ENCODE measurements at places on chromosomes 1 and 21. TPM values are rescaled to one million over a fixed set of nuclear protein-coding genes. Genes with fewer than 3 reads are reported as not detected.

CACNA1S gene
- total RNA-seq, result not detected

AMY2A gene
- total RNA-seq, result not detected

TDRD10 gene
- 2.5 TPM for total RNA-seq

SPRR2B gene
- not detected for total RNA-seq

NGF gene
- total RNA-seq, result 4.0 TPM

PPIAL4G gene
- not detected for total RNA-seq

TBX15 gene
- total RNA-seq, result 0.43 TPM

VASH2 gene
- total RNA-seq, result 2.2 TPM

GRCh38 chr1:20472860-20473711, 12.9 kb downstream of the CAMK2N1 start:
- DNase-seq, result peak; percentile 83

GRCh38 chr1:85406887-85407533, 57.9 kb downstream of the DDAH1 start:
- DNase-seq, result no peak

DNA sequence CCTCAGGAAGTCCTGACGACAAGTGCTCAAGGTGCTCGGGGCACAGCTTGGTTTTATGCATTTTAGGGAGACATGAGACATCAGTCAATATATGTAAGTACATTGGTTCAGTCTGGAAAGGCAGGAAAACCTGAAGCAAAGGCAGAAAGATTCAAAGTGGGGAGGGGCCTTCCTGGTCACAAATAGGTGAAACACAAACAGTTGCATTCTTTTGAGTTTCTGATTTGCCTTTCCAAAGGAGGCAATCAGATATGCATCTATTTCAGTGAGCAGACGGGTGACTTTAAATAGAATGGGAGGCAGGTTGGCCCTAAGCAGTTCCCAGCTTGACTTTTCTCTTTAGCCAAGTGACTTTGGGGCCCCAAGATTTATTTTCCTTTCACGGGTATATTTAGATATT, 8.9 kb upstream of the RNF187 start:
- no peak for DNase-seq

GRCh38 chr1:56978819-56979218, 13.0 kb upstream of the C8B start:
- DNase-seq, result no peak

- DNase-seq, result no peak
Measured at GRCh38 chr1:160575112-160575664, 4.1 kb downstream of the CD84 start.

DNA sequence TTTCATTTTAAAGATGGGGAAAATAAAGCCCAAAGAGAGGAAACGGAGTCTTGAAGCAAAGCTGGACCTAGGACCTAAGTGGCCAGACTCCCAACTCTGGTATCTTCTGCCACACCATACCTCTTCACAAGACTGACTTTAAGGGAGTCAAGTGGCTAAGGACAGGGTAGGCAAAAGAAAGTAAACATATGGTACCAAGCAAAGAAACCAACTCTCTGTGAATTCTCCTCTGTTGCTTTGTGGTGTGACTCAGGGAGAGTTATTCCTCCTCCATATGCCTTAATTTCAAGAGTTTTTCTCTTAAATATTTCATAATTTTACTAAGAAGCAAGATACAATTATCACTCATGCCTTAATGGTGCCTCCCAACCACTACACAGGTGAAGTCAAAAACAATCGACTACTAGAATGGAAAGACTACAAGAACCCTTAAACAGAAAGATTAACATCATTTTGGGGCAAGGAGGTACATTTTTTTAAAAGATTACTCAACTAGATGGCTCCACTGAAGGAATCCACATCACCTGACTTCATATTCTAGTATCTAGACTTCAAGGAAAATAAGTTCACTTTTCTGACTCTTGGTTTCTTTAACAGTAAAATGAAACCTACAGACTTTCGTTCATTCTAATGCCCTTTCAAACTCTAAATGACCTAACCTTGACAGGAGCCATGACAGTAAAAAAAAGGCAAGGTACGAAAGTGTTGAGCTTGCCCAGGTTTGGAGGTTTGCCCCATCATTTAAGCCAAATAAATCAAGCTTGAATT, 44.2 kb downstream of the LUZP1 start:
- DNase-seq, result no peak

DNA sequence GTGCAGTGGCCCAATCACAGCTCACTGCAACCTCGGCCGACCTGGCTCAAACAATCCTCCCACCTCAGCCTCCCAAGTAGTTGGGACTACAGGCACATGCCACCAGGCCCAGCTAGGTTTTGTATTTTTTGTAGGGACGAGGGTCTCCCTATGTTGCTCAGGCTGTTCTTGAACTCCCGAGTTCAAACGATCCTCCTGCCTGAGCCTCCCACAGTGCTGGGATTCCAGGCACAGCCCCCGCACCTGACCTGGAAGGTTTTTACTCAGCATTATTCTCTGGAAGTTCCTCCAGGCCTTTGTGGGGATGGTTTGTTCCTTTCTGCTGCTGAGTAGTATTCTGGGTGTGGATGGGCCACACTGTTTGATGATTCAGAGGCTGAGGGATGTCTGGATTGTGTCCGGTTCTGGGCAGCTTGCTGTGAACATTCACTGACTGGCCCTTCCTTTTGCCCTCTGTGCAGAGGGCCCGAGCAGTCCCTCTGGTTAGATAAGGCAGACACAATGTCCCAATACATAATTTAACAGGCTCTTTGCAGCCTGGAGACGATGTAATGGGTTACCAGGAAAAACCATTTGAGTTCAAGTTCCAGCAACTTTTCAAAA, 6.0 kb upstream of the TRAPPC10 start:
- peak; percentile 53 for DNase-seq

DNA sequence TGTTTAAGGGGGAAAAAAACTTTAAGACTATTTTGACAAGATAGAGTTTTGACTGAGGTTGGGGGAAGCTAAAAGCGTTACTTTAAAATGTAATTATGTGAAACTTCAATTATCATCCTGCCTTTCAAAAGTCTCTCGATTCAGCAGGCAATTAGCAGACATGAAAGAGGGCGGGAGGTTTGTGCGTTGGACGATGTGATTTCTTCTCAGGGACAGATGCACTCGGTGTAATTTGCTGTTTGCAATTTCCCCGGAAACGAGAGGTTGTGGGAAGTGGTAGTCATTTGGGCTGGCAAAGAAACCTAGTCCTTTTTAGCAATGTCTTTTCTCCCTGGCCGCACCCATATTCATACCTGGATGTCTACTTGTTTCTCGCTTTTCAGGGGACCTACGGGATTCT, 27.1 kb downstream of the KAZN start:
- no peak for DNase-seq

DNA sequence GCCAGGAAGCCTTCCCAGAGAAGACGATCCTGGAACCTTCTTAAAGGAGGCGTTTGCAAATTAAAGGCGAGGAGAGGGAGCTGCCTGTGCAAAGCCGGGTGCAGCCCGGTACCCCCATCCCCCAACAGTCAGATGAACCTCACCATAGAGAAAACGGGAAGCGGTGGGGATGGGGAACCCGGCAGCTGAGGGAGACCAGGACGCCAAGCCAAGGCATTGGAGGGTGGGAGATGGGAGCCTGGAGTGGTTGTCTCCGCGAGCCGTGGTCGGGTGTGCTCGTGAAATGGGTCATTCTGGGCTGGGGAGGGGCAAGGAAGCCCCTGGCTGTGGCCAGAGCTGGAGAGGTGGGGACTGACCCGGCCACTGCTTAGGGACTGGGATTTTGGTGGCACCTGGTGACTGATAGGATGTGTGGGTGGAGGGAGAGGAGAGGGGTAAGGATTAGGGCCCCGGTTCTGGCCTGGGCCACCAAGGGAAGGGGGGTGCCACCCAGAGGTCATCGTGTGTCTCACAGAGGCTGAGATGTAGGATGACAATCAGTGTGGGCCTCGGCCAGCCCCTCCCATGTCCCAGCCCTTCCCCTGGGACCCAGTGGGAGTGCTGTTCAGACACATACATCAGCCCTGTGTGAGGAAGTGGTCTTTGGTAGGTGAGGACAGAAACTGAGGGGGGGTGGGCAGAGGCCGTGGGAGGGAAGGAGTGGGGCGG, 676 bp upstream of the PADI2 start:
- DNase-seq, result peak; percentile 52
